ENCODE measurements at places on chromosomes 1 and 21.

DNA sequence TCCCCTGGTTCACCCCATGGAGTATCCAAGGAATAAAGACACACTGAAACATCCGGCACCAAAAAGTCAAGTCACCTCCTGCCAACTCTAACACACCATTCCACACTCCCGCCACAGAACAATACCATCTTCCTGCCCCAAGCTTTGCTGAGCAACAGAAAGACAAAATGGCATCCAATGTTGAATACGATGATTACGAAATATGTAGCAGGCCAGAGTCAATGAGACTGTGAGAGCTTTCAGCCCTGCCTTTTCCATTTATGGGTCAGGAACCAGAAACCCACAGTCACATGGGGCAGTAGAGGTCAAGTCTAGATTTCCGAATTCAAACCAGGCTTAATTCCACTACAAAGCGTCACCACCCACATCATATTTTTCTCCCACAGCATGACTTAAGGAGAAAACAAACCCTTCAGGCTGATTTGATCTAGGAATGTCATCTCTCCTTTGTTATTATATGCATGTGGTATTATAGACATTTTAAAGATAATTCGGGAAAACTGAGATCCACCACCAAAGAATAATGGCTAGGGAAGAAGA lies 249.8 kb downstream of the SETD4 start:
- DNase-seq = no peak

DNA sequence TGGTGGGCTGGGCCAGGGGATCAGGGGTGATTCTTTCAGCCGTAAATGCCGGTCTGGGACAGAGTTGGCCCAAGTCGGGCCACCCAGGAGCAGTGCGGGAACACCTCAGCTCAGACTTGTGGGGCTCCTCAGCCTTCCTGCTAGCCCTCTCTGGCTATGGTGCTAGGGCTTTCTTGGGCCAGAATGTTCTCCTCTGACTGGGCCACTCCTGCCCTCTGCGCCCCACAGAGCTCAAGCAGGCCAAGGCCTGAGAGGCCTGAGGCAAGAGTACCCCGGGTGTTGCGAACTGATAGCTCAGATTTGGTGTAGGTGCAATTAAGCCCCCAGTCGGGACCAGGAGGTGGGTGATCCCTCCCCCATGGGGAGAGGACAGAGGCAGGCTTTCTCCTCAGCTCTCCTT lies 51.8 kb downstream of the LGR6 start:
- DNase-seq = no peak

GRCh38 chr21:28737674-28738419 lies 254.8 kb downstream of the LTN1 start:
- no peak for DNase-seq

- DNase-seq = no peak
Observed at GRCh38 chr1:3251807-3252428, 182.9 kb downstream of the PRDM16 start.

DNA sequence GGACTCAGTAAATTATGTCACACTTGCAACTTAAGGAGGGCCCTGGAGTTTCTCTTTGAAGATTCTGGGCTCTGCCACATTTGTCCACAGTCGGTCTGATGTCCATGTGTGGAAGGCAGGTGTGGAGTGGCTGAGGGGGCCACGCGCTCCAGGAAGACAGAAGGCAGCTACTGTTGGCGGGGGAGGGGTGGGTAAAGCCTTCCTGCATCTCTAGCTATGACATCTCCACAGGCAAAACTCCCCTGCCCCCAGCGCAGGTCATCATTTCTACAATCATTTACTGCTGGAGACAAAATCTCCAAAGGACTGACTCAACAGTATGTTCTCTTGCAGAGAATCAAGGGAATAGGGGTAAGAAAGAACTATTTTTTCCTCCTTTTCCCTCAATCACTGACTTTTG lies 11.4 kb upstream of the TSPEAR start:
- DNase-seq = no peak

- DNase-seq = peak; percentile 12
Observed at GRCh38 chr1:236522937-236523703, 662 bp upstream of the LGALS8 start.

GRCh38 chr1:12405325-12406210 lies 175.7 kb downstream of the VPS13D start:
- DNase-seq = no peak

DNA sequence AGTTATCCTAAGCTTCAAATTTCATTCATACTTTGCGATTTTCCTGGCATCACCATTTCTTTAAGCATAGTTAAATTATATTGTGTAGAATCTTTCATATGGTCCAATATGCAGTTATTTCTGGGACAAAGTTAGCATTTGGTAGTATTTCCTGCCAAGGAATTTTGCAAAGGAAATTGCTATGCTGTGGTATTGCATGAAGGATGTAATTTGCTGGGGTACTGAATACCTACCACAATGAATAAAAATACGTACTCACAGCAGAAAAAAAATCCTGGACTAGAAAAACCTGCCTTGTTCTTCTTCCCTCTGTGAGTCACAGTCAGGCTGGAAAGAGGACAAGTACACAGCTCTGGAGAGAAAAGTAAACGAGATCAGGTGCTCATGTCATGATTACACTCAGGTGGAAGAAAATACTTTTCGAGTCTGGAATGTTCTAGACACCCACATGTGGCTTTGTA lies 241.2 kb downstream of the PTBP2 start:
- no peak for DNase-seq

- no peak for DNase-seq
Observed at GRCh38 chr1:41883507-41883906, 35.2 kb downstream of the HIVEP3 start.

DNA sequence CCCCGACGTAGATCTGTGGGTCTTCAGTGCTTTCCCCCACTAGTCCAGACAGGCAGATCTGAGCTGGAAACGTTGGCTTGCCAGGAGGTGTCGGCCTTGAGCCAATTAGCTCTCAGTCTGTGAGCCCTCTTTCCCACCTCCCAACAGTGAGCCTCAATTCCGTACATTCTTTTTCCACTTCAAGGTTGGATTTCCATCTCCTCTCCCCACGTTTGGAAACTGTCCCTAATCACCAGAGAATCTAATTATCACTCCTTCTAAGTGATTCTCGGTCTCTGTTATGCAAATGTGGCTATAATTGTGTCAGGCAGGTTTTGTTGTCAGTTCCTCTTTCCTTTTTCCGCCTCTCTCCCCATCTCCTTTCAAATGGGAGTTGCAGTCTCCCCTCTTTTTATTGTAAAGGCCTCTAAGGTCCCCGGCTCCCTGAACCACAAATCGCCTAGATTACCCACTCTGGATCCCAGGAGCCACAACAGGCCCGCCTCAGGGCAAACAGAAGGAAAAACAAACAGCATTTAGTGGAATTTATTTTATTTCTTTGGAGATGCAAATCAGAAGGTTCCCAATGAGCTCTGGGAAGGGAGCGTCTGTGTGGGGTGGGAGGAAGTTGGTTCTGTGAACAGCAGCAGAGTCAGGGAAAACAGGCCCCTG lies 29.4 kb upstream of the LRRN2 start:
- peak; percentile 12 for DNase-seq

GRCh38 chr1:36576118-36576517 lies 93.4 kb upstream of the CSF3R start:
- peak; percentile 63 for DNase-seq

DNA sequence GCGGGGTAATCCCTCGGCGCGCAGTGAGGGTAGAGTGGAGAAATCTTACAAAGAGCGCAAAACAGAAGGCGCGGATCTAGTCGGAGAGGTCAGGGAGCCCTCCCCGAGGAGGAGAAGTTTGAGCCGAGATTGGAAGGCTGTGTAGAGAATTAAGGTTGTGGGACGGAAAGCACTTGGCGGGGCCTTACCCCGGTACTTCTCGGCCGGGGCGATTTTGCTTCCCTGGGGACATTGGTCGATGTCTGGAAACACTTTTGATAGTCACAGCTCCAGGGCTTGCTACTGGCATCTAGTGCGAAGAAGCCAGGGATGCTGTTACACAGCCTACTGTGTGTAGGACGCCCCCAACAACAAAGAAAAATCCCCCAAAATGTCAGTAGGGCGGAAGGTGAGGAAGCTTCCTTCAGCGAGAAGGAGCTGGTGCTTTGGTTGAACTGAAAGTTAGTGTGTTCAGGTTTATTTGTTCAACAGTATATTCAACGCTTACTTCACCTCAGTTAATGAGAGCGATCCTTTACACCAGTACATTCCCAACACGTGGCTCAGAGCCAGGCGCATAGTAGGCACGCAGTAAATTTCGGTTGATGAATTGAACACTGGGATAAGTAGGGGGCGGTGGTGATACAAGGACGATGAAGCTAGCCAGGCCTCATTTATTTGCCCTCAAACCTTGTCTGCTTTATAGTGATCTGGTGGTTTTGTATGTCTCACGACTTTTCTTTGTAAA lies 807 bp downstream of the CEP85 start:
- no peak for DNase-seq

GRCh38 chr1:87449348-87449963 lies 120.8 kb downstream of the LMO4 start:
- DNase-seq = peak; percentile 54

GRCh38 chr1:113255720-113256347 lies 134.5 kb upstream of the MAGI3 start:
- no peak for DNase-seq

GRCh38 chr1:30741239-30741894 lies 16.2 kb downstream of the LAPTM5 start:
- no peak for DNase-seq

GRCh38 chr1:97281962-97282361 lies 560.4 kb downstream of the PTBP2 start:
- no peak for DNase-seq

GRCh38 chr1:212608959-212609700 lies 569 bp downstream of the ATF3 start:
- peak; percentile 52 for DNase-seq

DNA sequence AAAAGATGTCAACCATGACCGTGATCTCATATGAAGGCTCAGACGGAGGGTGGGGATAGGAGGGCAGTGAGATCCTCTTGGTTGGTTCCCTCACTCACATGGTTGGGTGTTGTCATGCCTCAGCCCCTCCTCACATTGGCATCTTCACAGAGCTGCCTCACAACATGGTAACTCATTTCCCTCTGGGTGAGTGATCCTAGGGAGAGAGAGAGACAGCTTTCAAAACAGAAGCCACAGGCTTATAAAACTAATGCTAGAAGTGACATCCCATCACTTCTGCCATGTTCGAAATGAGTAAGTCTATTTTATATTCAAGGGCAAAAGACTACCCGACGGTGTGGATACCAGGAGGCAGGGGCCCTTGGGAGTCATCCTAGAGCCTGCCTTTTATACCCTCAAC lies 145.5 kb downstream of the SPATA17 start:
- no peak for DNase-seq

DNA sequence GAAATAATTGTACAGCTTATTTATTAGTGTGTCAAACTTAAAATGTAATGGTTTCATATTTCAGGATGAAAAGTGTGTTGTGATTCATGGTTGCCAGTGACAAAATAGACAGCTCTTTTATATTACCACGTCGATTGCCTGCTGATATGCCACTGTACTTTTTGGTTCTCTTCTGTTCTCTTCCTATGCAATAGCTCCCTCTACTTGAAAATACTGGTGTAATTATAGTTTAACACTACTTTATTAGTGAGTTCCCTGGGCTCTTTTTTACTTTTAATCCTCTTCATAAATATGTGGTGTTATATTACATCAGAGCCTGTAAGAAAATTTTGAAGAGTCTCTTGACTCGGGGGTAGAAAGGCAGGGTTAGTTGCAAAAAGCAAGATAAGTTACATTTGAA lies 111.3 kb downstream of the PATJ start:
- no peak for DNase-seq

GRCh38 chr1:28971980-28972771 lies 57.8 kb downstream of the EPB41 start:
- DNase-seq = no peak

DNA sequence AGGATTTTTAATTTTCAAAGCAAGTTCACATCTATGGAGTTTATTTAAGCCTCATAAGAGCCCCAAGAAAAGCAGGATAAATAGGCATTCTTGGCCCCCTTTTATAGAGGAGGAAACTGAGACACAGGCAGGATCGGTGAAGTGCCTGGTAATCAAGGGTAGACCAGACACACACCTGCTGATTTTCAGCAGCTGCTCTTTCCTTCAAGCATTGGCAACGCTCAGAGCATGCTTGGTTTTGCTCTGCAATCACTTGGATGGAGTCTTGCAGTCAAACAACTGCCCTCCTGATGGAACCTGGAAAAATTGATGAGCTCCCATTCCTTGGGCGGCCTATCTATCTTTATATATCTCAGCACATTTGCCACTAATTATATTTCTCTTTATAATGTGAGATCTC lies 478.9 kb upstream of the CAMK1G start:
- no peak for DNase-seq

GRCh38 chr1:147585640-147586383 lies 44.5 kb downstream of the BCL9 start:
- DNase-seq = no peak

DNA sequence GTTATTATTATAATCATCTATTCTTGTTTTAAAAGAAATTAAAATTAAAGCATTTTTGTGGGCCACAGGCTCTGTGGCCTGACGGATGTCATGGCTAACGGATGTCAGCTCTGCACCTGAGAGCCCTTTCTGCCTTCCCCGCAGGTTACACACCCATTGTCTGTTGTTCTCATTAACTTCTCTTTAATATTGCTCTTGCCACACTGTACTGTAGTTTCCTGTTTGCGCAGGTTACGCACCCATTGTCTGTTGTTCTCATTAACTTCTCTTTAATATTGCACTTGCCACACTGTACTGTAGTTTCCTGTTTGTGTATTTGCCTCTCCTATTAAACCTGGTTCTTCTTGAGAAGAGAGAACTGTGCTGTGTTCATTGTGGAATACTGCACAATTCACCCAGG lies 294.4 kb upstream of the PLXNA2 start:
- DNase-seq = no peak

DNA sequence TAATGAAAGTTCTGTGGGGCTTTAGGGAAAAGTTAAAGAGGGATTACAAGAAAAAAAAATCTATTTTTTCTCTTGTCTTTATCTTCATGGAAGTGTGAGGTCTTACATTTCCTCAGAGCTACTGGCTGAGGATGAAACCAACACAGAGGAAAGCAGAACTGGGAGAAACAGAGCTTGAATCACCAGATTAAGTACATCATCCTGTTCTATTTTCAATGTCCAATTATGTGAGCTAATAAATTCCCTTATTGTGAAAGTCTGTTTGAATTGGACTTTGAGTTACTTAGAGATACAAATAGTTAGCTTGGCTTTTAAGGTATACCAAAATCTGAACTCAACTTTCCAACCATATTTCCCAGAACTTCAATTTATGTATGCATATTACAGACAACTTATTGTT lies 69.2 kb downstream of the LPGAT1 start:
- DNase-seq = no peak

- DNase-seq = no peak
Observed at GRCh38 chr1:115671176-115671934, 29.6 kb downstream of the VANGL1 start.

DNA sequence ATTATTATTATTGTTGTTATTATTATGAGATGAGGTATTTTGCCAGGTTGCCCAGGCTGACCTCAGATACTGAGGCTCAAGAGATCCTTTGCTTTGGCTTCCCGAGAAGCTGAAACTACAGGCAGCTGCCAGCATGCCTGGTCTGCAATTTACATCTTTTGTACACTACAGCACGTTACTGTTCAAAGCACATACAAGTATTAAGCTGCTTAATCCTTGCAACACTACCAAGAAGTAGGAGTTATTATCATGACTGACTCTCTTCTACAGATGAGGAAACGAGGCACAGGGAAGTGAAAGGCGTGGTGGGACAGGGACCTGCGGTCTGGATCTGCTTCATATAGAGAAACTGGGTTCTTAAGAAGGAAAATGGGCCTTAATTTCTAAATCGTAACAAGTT lies 11.6 kb downstream of the ERG start:
- DNase-seq = no peak
